ENCODE measurements at places on chromosomes 1 and 21.

DNA sequence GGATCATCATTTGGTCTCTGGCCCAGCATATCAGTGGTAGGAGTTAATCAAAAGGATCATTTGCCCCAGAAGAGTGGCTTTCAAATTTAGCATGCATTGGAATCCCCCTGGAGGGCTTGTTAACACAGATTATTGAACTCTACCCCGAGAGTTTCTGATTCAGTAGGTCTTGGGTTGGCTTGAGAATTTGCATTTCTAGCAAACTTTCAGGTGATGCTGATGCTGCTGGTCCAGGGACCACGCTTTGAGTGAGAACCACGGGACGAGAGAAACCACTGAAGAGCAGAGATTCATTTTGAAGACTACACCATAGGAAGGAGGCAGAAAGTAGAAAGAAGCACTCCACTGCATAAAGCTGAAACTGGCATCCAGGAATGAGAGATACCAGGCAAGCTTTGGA lies 81.3 kb upstream of the DUSP10 start:
- DNase-seq: no peak

GRCh38 chr1:240598216-240599001 lies 13.5 kb downstream of the GREM2 start:
- DNase-seq: no peak

- DNase-seq: no peak
Measured at GRCh38 chr21:23858878-23859277, 1748.4 kb downstream of the MRPL39 start.

DNA sequence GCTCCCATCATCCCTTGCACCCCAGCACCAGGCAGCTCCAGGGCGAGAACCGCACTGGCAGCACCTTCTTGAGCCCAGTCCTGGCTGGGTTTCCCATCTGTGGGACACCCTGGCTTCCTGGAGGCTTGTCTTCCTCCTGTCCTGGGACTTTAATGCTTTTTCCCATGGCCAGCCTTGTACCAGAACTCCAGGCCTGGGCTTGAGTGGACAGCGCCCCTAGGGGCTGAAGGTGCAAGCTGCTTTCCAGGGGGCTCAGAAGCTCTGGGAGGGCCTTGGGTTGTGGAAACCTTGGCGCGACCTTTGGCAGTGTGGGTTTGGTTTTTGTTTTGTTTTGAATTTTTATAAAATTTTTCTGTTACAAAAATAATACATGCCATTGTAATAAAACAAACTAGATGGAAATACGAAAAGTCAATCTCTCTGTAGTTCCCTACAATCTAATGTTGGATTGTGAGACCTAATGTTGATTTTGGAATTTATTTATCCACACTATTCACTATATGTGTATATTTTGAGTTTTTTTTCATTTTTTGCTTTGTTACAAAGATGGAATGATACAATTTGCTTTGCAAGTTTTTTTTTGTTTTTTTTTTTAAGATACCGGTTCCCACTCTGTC lies 33.8 kb upstream of the RPL11 start:
- DNase-seq: no peak

GRCh38 chr1:61337037-61337436 lies 254.7 kb downstream of the NFIA start:
- DNase-seq: no peak

DNA sequence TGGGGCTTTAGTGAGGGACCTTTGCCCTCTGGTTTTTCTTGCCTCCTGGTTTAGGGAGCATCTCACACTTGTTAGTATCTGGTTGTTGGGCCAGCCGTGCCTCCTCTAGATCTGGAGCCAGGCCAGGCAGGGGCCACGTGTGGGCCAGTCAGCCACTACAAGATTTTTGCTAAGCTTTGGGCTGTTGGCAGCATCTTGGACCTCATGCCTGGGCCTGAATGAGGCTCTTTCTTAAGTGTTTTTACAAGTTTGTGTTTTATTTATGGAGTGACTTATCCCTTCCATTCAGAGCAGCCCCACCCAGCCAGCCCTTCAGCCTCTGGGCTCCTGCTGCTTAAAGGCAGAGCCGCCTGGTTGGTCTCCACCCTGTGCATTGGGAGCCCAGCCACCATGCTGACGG lies 1.6 kb upstream of the SH3BGRL3 start:
- no peak for DNase-seq

DNA sequence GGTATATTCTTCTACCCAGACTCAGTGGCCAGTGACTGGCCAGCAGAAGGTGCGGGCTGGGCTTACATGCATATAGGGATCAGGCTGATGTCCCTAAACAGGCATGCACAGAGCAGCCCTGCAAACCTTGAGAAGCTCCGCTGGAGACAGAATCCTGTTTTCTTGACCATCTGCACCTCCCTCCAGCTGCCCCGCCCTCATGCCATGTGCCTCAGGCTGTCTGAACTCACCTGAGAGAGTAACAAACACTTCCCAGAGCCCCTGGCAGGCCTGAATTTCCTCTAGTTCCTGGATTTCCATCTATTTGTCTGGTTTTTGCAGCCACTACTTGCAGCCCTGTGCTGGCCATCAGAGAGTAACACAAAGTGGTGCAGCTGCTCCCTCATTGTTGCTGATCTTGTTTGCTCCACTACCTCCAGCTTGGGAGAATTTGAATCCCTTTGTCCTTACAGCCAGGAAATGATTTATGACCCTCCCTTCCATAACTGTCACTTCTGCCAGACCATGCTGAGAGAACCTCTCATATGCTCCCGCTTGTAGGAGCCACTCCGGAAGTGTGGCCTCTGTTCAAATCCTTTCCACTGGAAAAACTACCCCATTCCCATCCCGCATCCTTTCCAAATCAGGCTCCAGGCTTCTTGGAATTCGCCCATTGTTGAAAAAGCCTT lies 113.6 kb downstream of the NMNAT2 start:
- no peak for DNase-seq

Data from esophagus squamous epithelium (tissue), 5 donors.